NCI-H524 treated with DMSO at 0.1 percent for 48 hours (cell line): ENCODE measurements at places on chromosomes 4 and X.

DNA sequence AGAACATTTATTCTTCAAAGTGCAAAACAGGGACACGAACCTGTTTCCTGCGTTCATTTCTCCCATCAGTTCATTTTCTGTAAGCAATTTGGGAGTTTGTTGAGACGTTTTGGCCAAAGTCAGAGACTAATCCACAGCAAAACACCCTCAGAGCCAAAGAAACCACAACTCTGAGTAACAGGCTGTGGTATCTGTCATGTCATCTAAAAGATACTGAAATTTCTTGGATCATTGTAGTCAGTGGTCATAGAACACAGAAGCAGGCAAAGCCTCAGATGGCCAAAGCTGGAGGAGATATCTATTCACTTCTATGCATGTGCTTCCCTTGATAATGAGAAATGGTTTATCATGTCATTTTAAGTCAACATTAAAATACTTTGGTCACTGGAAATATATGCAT is 485.6 kb upstream of the GALNT7 start:
- DNase-seq, result no peak

- DNase-seq, result no peak
Measured at GRCh38 chr4:7307394-7308099, 115.2 kb downstream of the SORCS2 start.

- DNase-seq, result no peak
Measured at GRCh38 chr4:137524725-137525369, 7.4 kb downstream of the PCDH18 start.

DNA sequence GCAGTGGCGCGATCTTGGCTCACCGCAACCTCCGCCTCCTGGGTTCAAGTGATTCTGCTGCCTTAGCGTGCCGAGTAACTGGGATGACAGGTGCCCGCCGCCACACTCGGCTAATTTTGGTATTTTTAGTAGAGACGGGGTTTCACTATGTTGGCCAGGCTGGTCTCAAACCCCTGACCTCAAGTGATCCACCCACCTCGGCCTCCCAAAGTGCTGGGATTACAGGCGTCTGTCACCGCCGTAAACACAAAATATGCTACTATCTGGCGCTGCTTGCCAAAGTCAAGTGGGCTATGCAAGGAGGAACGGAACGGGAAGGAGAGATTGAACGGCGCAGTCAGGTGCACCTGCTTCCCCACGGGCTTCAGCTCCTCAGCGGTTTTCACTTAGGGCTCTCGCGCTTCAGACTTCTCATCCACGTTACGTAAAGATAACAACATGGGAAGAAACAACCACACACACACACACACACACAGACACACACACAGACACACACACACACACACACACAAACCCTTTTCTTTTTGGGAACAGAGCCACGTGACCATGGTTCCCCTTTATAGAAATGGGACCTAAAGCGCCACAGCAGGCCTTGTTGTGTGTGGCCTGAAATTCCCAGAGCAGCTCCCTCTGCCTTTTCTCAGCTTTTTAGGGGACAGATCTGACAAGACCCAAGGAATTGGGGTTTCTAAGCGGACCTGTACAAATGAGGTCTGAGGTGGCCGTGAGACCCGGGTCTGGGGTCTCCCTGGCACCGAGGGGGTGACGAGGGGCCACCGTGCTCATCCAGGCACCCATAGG is 1.5 kb downstream of the P2RY8 start:
- no peak for DNase-seq

- DNase-seq, result peak; percentile 61
Measured at GRCh38 chr4:54723820-54724219, 66.1 kb downstream of the KIT start.

DNA sequence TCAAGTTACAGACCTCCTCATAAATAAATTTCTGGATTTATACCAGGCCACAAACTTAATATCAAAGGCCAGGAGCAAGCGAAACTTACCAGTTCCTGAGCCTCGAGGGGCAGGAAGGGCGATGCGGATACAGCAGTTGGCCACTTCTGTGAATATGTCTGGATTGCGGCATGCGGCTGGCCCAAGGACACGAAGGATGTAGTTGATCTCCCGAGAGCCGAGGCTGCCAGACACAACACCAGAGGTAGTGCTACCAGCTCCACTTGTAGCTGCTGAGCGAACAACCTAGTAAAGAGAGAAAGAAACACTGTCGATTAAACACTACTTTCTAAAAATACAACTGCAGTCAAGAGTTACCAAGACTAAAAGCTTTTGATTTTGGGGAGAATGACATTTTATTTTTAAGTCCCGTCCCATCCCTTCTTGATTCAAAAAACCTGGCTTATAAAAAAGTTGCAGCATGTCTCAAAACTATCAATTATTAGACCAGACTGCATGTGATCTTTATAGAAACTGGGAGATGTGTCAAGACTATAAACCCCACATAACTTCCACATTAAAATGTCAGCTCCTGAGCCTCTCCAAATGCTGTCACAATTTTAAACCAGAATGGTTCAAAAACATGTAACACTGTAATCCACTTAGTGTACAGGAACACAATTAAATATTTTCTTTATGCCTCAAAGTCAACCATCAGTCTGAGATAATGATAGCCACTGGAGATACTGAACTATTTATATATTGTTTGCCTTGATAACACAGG is 105.6 kb downstream of the HUWE1 start:
- no peak for DNase-seq

GRCh38 chr4:6732441-6733357 is 16.7 kb downstream of the BLOC1S4 start:
- no peak for DNase-seq

DNA sequence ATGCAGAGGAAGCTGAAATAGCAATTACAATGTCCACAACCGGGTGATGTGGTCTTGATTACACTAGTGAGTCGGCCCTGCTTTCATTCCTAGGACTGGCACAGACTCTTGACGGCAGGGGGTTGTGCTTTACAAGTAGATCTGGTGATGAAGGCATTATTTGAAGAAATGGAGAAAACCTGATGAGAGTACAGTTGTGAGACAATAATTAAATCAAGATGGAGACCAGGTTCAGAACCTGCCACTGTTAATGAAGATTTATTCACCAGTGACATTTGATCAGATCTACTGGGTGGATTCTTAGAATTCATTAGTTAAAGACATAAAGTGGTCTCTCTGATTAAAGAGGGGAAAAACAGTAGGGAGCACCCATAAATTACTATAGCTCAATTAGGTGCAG is 747.2 kb downstream of the STPG2 start:
- DNase-seq, result no peak

DNA sequence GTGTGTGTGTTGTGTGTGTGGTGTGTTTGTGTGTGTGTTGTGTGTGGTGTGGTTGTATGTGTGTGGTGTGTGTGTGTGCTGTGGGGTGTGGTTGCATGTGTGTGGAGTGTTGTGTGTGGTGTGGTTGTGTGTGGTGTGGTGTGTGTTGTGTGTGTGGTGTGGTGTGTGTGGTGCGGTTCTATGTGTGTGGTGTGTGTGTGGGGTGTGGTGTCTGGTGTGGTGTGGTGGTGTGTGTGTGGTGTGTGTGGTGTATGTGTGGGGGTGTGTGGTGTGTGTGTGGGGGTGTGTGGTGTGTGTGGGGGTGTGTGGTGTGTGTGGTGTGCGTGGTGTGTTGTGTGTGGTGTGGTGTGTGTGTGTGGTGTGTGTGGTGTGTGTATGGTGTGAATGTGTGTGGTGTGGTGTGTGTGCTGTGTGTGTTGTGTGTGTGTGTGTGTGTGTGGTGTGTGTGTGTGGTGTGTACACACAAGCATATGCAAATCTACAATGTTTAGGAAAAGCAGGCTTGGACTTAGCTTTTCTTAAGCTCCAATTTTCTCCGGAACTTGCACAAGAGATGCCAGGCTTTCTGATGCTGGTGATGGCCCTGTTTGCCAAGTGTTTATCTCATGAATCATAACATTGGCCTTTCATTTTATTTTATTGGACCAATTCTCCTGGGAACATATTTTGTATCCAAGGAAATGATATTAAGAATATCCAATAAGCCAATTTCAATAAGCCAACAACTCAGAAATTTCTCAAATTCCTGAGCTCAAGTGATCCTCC is 148.7 kb downstream of the SPATA18 start:
- DNase-seq, result no peak

DNA sequence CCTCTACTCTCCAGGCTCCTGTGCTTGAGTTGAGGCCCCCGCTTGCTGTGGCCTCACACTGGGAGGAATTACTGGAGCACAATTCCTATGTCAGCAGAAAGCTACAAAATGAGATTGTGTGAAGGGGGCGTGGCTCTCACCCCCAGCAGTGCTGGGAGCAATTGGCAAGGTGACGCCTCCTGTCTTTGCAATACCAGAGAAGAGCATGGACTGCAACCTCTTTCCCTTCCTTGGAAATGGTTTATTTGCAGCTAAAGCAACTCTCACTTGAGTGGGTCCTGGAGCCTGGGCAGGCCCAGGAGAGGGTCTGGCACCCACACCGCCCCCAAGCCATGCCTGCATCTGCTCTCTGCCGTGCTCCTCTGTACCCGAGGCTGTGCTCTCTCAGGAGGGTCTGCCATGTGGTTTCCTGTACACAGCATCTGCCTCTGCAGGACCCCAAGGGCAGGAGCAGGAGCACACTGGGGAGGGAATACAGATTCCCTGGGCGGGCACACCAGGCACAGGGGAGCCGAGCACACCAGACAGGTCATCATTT is 32.9 kb upstream of the HGFAC start:
- no peak for DNase-seq

- DNase-seq, result no peak
Measured at GRCh38 chrX:145865082-145865481, 47.5 kb downstream of the SLITRK2 start.

DNA sequence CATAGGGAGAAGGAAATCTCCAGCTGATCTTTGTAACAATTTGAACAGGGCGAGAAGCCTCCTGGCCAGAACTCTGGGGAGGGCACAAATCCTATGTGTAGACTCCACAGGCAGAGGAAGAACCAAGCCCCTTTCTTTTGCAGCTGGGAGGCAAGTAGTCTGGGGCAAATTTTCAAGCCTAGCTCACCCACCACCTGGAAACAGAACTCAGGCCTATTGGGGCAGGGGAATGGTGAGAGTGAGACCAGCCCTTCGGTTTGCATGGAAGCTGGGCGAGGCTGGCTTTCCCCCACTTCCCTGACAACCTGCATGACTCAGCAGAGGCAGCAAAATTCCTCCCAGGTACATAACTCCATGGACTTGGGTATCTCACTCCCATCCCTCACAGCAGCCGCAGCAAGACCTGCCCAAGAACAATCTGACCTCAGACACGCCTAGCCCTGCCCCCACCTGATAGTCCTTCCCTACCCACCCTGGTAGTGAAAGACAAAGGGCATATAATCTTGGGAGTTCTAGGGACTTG is 138.2 kb downstream of the EMCN start:
- DNase-seq, result no peak

GRCh38 chrX:840556-840955 is 210.0 kb downstream of the SHOX start:
- no peak for DNase-seq

DNA sequence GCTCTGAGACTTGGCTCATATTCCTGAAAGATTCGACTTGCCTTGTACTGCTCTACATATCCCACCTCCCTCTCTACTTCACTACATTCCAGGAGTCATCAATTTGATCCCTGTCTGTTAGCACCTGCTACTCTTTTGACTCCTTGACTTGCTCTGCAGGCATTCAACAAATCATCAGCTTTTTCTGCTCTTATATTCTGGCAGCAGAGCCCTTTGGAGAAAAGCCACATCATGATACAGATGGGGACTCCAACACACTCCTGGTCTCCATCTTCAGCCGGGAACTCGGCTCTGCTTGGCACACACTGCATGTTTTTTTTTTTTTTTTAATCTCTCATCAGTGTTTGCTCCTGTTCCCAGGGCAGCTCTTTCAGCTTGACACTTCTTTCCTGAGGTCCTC is 293.2 kb upstream of the LCORL start:
- DNase-seq, result no peak
